ENCODE measurements at places on chromosomes 16 and 17.

GRCh38 chr16:10652730-10653590, 41.8 kb downstream of the TEKT5 start:
- DNase-seq: no peak

- DNase-seq: no peak
Observed at GRCh38 chr16:26598061-26598460, 468.7 kb upstream of the C16orf82 start.

DNA sequence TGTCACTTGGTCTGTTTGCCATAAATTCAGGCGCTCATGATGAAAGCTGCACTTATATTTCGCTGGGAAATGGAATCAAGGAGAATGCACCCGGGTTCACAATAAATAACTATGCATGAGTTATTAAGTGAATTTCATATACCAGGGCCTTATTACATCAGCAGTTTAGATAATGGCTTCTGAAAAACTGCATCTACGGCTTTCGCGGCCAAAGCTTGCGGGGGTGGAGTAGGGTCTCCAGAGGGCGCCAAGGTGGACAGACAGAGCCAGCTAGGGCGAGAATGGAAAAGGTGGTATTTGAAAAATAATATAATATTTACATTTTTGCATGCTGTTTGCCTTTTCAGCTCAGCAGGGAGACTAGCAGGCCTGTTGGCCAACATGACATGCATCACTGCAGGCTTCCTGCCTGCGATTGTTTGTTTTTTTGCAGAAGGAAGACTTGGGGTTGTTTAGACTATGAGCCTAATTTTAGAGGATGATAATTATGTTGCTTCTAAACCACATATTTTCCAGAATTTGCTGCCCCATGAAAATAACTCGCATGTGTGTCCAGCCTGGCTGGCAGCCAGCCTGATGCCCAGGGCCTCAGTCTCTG, 173.8 kb upstream of the IRX3 start:
- no peak for DNase-seq

DNA sequence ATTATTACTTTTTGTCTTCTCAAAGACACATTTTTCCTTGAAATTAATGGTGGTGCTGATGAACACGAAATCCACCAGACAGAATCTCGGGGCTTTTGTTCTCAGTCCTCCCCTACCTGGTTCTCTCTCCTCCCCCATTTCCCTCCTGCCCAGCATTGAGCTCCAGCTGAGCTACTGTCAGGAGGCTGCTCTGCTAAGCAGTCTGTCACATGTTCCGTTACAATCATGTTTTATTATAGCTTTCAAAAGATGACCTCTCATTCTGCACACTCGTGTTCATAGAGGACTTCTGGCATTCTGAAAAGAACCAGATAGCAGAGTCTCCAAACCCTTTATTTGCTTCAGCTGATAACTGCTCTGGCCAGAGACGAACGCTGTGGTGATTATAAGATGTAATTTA, 732.5 kb upstream of the RBFOX1 start:
- DNase-seq: peak; percentile 70

- no peak for DNase-seq
Observed at GRCh38 chr17:67218385-67218950, 26.5 kb downstream of the HELZ start.

- DNase-seq: peak; percentile 32
Observed at GRCh38 chr16:84720177-84720579, 20.4 kb downstream of the USP10 start.

- DNase-seq: no peak
Observed at GRCh38 chr16:54281535-54282201, 4.9 kb downstream of the IRX3 start.

DNA sequence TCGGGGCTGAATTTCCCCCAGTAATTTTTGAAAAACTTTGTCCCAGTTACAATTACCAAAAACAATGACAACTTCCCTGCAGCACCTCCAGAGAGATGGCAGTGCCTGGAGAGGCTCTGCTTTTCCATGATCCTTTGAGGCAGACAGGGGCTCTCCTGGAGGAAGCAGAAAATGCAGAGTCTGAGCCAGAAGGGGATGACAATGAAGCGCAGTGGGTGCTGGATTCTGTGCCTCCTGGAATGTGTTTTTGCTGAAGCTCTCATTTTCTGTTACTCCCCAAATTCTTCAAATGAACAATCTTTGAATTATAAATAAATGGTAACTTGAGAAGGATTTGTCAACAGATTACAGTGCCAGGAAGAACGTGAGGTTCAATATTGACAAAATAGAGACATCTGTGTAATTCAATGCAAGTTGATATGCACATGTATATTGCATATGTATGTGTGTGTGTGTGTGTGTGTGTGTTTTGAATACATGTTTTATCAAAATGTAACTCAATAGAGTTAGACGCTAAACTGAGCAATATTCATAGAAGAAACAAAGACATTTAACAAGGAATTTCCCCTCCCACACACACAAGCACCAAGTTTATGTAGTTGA, 9.7 kb upstream of the RUSF1 start:
- no peak for DNase-seq

DNA sequence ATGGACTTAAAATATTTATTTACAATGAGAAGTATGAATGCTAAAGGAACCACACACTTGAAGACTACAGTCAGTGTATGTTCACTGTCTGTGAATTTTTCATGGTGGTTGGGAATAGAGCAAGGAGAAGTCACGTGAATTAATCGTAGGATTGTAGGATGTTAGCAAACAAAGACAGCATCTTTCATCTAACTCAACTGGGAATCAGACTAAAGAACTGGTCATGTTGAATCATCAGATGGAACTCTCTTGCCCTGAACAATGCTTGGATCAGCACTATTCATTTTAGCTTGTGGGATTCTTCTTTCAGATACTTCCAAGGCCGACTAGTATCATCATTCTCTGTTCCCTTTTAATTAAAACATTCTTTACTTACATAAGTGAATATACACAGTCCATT, 18.1 kb downstream of the KCNJ2 start:
- no peak for DNase-seq

GRCh38 chr16:57609541-57610401, 18.7 kb upstream of the ADGRG1 start:
- no peak for DNase-seq

- no peak for DNase-seq
Observed at GRCh38 chr17:34532281-34533065, 46.9 kb upstream of the TMEM132E start.

- DNase-seq: peak; percentile 91
Observed at GRCh38 chr17:29568331-29569244, at the start of gene TP53I13. TP53I13 (plus strand) TSS chr17:29568701; CDS start chr17:29568759, 58 bp downstream.

- DNase-seq: no peak
Observed at GRCh38 chr16:17134586-17134985, 336.2 kb downstream of the XYLT1 start.

- no peak for DNase-seq
Observed at GRCh38 chr17:77356109-77356689, 215.4 kb downstream of the SEC14L1 start.

DNA sequence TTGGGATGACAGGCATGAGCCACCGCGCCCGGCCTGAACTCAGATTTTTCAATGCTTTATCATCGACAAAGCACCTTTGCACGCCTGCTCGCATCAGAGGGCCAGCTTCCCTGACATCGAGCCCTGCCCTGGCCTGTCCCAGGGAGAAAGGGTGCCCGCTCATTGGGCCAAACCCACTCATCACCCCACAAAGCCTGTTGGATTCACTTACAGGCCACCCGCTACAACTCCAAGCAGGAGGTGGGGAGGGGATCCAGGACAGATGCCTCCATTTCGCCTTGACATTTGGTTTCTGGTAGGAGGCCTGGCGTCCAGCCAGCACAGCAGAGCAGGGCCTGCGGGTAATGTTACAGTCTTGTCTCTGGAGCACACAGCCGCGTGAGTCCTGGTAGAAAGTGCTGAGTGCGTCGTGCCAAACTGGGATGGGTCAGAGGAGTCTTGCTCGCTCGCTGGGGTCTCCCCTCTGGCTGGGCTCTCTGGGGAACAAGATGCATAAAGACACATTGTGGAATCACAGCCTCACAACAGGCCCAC, 19.8 kb downstream of the SMTNL2 start:
- peak; percentile 86 for DNase-seq

GRCh38 chr17:65593855-65594845, 32.7 kb upstream of the AXIN2 start:
- no peak for DNase-seq

DNA sequence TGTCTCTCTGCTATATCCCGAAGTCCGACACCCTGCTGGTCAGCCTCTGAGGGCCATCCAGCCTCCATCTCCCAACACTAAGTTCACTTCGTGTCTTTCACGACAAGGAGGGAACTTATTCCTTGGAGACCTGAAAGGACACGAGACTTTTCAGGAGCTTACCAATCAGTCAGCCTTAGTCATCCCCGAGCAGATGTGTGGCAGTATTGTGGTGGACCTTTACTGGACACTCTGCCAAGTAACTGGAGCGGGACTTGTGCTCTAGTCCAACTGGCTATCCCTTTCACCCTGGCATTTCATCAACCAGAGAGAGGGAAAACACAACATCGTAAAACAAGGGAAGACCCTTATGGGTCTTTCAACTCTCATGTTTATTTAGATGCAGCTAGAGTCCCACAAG, 87.1 kb downstream of the EMP2 start:
- no peak for DNase-seq

- DNase-seq: no peak
Observed at GRCh38 chr16:68778551-68779231, 41.6 kb downstream of the CDH1 start.

- no peak for DNase-seq
Observed at GRCh38 chr17:51475730-51476129, 215.4 kb downstream of the UTP18 start.

DNA sequence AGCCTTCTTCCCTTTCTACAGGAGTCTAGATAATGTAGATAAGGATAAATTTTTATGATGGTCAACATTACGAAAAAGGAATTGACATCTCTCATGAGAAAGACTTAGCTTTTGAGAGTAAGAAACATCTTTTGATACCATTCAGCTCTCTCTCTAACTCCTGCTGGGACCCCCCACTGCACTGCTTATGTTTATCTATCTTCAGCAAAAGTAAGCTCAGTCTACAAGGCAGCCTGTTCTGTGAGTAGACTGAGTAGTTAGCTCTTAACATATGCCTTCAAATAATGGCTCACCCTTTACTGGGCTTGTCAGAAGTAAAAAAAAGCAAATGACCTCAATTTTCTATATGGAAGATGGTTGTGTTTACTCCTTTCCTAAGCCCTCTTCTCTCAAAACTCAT, 372.2 kb upstream of the CDH11 start:
- DNase-seq: no peak

GRCh38 chr17:42821176-42821575, 2.9 kb downstream of the BECN1 start:
- DNase-seq: no peak

GRCh38 chr17:77666462-77666861, 292.0 kb upstream of the TNRC6C start:
- DNase-seq: no peak

DNA sequence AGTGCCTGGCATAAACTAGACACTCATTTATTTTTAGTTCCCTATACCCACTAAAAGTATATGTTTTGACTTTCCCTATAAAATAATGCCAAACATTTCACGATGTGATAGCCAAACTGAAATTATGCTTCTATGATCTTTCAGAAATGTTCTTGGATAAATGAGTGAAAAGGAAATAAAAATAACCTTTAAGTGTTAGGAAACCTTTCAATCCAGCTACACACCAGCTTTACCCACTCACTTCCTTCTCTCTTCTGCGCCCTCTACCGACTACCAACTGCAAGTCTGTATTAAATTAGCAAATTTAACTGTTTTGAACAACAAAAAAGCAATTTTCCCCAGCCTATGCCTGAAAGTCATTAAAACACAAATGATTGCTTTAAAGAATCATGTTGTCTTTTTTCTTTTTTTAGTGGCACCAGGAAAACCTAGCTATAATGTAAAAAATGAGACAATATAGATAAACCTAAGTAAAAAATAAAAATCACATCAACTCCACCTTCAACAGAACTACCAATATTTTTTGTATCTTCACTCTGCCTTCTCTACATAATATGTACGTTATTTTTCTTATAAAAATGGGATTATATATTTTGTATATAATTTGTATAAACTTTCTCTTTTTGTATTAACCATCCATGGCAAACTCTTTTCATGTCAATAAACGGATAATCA, 13.2 kb upstream of the TMEM100 start:
- peak; percentile 65 for DNase-seq

DNA sequence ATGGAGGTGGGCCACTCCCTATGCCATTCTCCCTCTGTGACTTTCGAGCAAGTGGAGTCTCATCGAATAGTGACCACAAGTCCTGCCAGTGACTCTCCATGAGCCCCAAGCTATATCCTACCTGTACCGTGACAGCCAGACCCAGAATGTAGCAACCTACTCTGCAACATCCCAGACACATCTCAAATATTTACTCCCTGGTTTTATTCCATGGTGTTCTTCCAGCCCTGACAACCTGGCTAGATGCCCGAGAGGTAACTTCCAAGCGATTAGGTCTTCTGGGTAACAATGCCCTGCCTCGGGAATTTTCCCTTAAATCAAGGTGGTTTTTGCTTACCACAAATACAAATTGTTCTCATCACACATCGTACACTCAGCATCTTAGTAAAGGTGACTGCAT, 211.7 kb downstream of the ZFHX3 start:
- no peak for DNase-seq

- DNase-seq: no peak
Observed at GRCh38 chr17:3988297-3989040, 24.2 kb upstream of the ATP2A3 start.

- DNase-seq: peak; percentile 61
Observed at GRCh38 chr16:11949527-11949926, 7.7 kb upstream of the NPIPB2 start.

DNA sequence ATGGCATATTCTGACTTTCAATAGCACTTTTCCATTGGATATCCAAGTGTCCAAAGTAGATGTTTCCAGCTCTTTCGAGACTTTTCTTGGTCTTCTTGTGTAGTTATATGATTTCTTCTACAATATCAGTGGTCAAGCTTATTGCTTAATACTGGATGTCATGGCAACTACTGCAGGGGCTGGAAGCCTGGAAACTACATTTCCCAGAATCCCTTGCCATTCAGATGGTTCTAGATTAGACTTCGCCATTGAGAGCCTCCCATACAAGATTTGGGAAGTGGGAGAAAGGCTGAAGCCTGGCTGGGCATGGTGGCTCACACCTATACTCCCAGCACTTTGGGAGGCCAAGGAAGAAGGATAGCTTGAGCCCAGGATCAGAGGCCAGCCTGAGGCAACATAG, 153.6 kb downstream of the C16orf95 start:
- no peak for DNase-seq

All from SK-N-DZ (cell line).